ENCODE measurements at places on chromosomes 4 and X.

GRCh38 chrX:38175139-38175538 is 45.5 kb downstream of the SRPX start:
- H3K27me3 ChIP-seq = no peaks in the 10 kb centered on the region
- peak; percentile 64 for DNase-seq
- no peak overlapping the region for H3K27ac ChIP-seq
- no peaks in the 10 kb centered on the region for H3K36me3 ChIP-seq

- H3K4me1 ChIP-seq = no peaks in the 10 kb centered on the region
- H3K4me3 ChIP-seq = no peak overlapping the region
- no peaks in the 10 kb centered on the region for H3K27me3 ChIP-seq
- no peak for DNase-seq
- H3K27ac ChIP-seq = no peak overlapping the region
- no peaks in the 10 kb centered on the region for H3K36me3 ChIP-seq
Observed at GRCh38 chr4:176358083-176358469, 38.3 kb downstream of the SPCS3 start.

- H3K27ac ChIP-seq = no peak overlapping the region
- no peak overlapping the region for H3K4me3 ChIP-seq
- DNase-seq = no peak
- H3K36me3 ChIP-seq = no peaks in the 10 kb centered on the region
- H3K4me1 ChIP-seq = no peaks in the 10 kb centered on the region
Observed at GRCh38 chr4:10619220-10619619, 65.3 kb downstream of the CLNK start.

DNA sequence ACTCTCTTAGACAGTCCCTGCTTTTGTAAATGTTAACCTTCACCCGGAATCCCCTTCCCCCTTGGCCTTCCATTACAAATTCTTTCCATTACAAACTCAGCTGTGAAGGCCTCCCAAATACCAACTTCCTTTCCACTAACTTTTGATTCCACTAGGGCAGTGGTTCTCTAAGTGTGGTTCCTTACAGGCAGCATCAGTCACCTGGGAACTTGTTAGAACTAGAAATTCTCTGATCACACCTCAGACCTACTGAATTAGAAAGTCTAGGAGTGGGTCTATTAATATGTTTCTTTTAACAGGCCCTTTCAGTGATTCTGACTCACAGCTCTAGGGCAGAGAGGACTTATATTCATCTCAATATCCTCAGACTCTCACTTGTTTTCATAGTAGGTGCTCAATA is 19.0 kb upstream of the MRPL1 start:
- H3K36me3 ChIP-seq = no peaks in the 10 kb centered on the region
- H3K27me3 ChIP-seq = no peaks in the 10 kb centered on the region
- DNase-seq = no peak

DNA sequence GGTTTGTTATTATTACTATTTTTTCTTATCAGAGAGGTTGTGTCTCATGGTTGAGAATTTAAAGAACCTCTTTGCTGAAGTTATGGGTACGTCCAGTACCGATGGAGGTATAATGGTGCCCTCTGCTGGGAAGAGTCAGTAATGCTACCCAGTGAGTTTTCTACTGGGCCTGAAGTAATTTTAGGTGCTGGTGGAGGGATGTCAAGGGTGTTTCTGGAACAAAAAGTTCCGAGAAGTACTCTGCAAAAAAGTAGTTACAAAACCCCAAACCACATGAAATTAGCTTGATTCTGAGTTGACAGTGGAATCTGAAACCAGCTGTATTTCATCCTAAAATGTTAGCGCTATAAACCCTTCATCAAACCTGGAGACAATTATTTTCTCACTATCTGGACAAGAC is 102.5 kb upstream of the MID1 start:
- no peaks in the 10 kb centered on the region for H3K36me3 ChIP-seq
- H3K27ac ChIP-seq = no peak overlapping the region
- peak; percentile 35 for DNase-seq
- no peak overlapping the region for H3K4me3 ChIP-seq

GRCh38 chr4:44447563-44448504 is 775 bp downstream of the KCTD8 start:
- no peak overlapping the region for H3K27ac ChIP-seq
- H3K27me3 ChIP-seq = peaks cover 25% of the 10 kb centered on the region

- no peaks in the 10 kb centered on the region for H3K36me3 ChIP-seq
- peak; percentile 40 for DNase-seq
- H3K27ac ChIP-seq = no peak overlapping the region
- no peak overlapping the region for H3K4me3 ChIP-seq
- H3K27me3 ChIP-seq = no peaks in the 10 kb centered on the region
Observed at GRCh38 chr4:72320223-72320948, 248.6 kb downstream of the ADAMTS3 start.

GRCh38 chr4:188016754-188017153 is 21.2 kb downstream of the ZFP42 start:
- H3K4me3 ChIP-seq = no peak overlapping the region
- H3K27me3 ChIP-seq = no peaks in the 10 kb centered on the region
- DNase-seq = no peak
- peaks cover 10% of the 10 kb centered on the region for H3K4me1 ChIP-seq

- H3K4me1 ChIP-seq = no peaks in the 10 kb centered on the region
- H3K36me3 ChIP-seq = no peaks in the 10 kb centered on the region
- no peak overlapping the region for H3K27ac ChIP-seq
- peak; percentile 4 for DNase-seq
Observed at GRCh38 chr4:133320576-133321170, 171.6 kb downstream of the PCDH10 start.

DNA sequence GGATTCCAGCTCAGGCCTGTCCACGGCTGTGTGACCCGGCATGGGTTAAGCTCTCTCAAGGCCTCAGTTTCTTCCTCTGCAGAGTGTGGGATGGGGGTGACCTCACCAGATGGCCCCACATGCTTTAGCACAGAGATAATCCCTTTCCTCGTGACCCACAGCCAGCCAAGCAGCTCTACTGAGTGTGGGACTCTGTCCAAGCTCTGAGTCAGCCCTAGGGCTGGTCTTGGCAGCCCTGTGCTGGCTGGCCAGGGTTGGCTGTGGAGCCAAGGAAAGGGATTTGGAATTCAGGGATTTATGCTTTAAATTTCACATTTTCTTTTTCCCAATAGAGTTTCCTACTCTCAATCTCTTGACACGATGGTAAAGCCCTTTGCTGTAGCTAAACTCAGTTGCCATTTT is 19.7 kb upstream of the SPON2 start:
- DNase-seq = no peak
- no peak overlapping the region for H3K4me3 ChIP-seq
- H3K27ac ChIP-seq = no peak overlapping the region
- no peaks in the 10 kb centered on the region for H3K36me3 ChIP-seq
- H3K4me1 ChIP-seq = no peaks in the 10 kb centered on the region

- DNase-seq = no peak
- H3K27ac ChIP-seq = no peak overlapping the region
- no peaks in the 10 kb centered on the region for H3K27me3 ChIP-seq
- no peaks in the 10 kb centered on the region for H3K36me3 ChIP-seq
- no peaks in the 10 kb centered on the region for H3K4me1 ChIP-seq
Observed at GRCh38 chrX:41457613-41458192, 10.6 kb downstream of the NYX start.

GRCh38 chr4:54146139-54146538 is 46.2 kb downstream of the GSX2 start:
- no peak overlapping the region for H3K4me3 ChIP-seq
- no peaks in the 10 kb centered on the region for H3K4me1 ChIP-seq
- no peak overlapping the region for H3K27ac ChIP-seq
- H3K27me3 ChIP-seq = no peaks in the 10 kb centered on the region

GRCh38 chrX:110743679-110744340 is 51.8 kb downstream of the CHRDL1 start:
- DNase-seq = no peak
- peaks cover 5% of the 10 kb centered on the region for H3K4me1 ChIP-seq
- no peaks in the 10 kb centered on the region for H3K36me3 ChIP-seq
- no peak overlapping the region for H3K27ac ChIP-seq
- H3K27me3 ChIP-seq = no peaks in the 10 kb centered on the region

GRCh38 chrX:48696909-48697727 is 584 bp downstream of the SUV39H1 start:
- peaks cover 32% of the 10 kb centered on the region for H3K4me1 ChIP-seq
- peaks cover 25% of the 10 kb centered on the region for H3K36me3 ChIP-seq
- H3K27me3 ChIP-seq = no peaks in the 10 kb centered on the region
- H3K27ac ChIP-seq = peak overlapping the region; percentile 81
- H3K4me3 ChIP-seq = peak overlapping the region; percentile 75

- DNase-seq = no peak
- no peaks in the 10 kb centered on the region for H3K27me3 ChIP-seq
- no peaks in the 10 kb centered on the region for H3K36me3 ChIP-seq
Observed at GRCh38 chr4:177579649-177580048, 137.4 kb upstream of the AGA start.

DNA sequence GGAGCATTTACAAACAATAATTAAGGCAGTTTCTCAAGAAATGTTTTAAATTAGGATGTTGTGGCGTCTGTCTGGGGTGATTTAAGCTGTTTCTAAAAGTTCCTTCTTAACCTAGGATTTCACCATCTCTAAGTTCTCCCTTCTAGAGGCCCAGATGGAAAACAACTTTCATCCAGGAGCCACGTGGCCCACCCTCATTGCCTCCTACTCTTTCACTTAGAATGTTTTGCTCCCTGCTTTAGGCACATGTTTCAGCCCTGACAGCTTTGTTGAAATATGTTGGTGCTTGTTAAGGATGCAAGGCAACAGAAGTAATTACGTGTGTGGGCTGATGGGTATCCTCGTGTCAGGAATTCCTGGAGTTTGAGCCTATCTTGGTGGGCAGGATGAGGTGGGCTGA is 131.3 kb downstream of the GUCY2F start:
- no peaks in the 10 kb centered on the region for H3K36me3 ChIP-seq
- H3K4me1 ChIP-seq = peaks cover 6% of the 10 kb centered on the region
- H3K27me3 ChIP-seq = no peaks in the 10 kb centered on the region

DNA sequence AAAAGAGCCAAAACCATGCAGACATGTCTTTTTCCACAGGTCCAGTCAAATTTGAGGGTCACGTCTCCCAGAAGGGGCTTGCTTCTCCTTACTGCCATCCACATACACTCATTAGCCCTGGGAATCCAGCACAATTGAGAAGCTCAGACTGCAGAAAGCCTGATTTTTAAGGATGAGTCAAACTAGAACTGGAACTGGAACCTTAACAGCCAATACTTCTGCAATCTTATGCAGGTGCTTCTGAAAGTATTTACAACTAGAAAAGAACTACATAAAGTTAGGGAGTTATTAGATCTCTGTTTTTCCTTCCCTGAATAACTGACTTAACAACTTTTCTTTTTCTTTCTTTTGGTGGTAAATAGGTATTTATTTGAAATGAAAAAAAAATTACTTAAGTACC is 86.3 kb downstream of the CDS1 start:
- DNase-seq = no peak
- no peak overlapping the region for H3K27ac ChIP-seq
- no peaks in the 10 kb centered on the region for H3K27me3 ChIP-seq

- H3K4me3 ChIP-seq = no peak overlapping the region
- no peaks in the 10 kb centered on the region for H3K36me3 ChIP-seq
- no peak overlapping the region for H3K27ac ChIP-seq
- no peak for DNase-seq
- peaks cover 3% of the 10 kb centered on the region for H3K4me1 ChIP-seq
- H3K27me3 ChIP-seq = no peaks in the 10 kb centered on the region
Observed at GRCh38 chrX:74656079-74656745, 41.8 kb upstream of the RLIM start.

GRCh38 chr4:104470770-104471169 is 23.9 kb downstream of the CXXC4 start:
- no peak for DNase-seq
- peaks cover 2% of the 10 kb centered on the region for H3K4me1 ChIP-seq
- no peaks in the 10 kb centered on the region for H3K27me3 ChIP-seq
- no peak overlapping the region for H3K27ac ChIP-seq
- H3K4me3 ChIP-seq = no peak overlapping the region

- no peak overlapping the region for H3K27ac ChIP-seq
- H3K27me3 ChIP-seq = no peaks in the 10 kb centered on the region
- no peaks in the 10 kb centered on the region for H3K36me3 ChIP-seq
- H3K4me3 ChIP-seq = no peak overlapping the region
- no peaks in the 10 kb centered on the region for H3K4me1 ChIP-seq
Observed at GRCh38 chr4:64130907-64131306, 278.3 kb downstream of the TECRL start.

GRCh38 chr4:121684016-121684415 is 12.8 kb downstream of the ANXA5 start:
- no peak overlapping the region for H3K27ac ChIP-seq
- H3K4me1 ChIP-seq = no peaks in the 10 kb centered on the region

GRCh38 chrX:130339408-130340222 is at the start of gene SLC25A14:
Gene SLC25A14, plus strand, starts transcription at chrX:130339919. Its CDS starts 360 bp downstream, at chrX:130340279.
- peak within 1 kb of the TSS; percentile 85 for H3K4me3 ChIP-seq
- H3K27me3 ChIP-seq = no peaks in the 10 kb centered on the region
- H3K36me3 ChIP-seq = no peaks in the 10 kb centered on the region
- no peak within 1 kb of the TSS for H3K27ac ChIP-seq
- no peaks in the 10 kb centered on the region for H3K4me1 ChIP-seq
- peak; percentile 17 for DNase-seq

All from trophoblast cell (in vitro differentiated cells and primary cell).